NCI-H1048 (cell line): ENCODE measurements at places on chromosomes 11 and 22.
A peak's percentile ranks its signal among the peaks of the same experiment; 100 is the strongest.

GRCh38 chr11:47541070-47541469 lies 11.9 kb downstream of the CELF1 start:
- DNase-seq: no peak

DNA sequence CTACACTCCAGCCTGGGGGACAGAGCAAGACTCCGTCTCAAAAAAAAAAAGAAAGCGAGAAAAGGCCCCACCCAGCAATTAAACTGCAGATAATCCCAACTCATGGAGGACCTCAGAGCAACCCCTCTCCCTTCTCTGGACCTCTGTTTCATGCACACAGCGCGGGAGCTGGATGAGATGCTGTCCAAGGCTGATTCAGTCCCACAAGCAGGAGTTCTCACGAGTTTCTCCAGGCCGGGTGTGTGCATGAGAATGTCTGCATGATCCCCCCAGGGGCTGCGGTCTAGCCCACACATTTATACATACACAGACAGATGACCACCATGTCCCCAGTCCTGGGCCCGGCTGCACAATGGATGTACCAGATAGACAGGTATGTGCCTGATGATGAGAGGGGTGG lies 19.4 kb downstream of the ELFN2 start:
- no peak for DNase-seq

- no peak for DNase-seq
Observed at GRCh38 chr11:32326522-32326921, 108.8 kb downstream of the WT1 start.

GRCh38 chr11:118304568-118305248 lies at the start of gene CD3E:
TSS of gene CD3E (plus strand) at chr11:118304730. CDS start at chr11:118304953, 223 bp downstream.
- DNase-seq: no peak

DNA sequence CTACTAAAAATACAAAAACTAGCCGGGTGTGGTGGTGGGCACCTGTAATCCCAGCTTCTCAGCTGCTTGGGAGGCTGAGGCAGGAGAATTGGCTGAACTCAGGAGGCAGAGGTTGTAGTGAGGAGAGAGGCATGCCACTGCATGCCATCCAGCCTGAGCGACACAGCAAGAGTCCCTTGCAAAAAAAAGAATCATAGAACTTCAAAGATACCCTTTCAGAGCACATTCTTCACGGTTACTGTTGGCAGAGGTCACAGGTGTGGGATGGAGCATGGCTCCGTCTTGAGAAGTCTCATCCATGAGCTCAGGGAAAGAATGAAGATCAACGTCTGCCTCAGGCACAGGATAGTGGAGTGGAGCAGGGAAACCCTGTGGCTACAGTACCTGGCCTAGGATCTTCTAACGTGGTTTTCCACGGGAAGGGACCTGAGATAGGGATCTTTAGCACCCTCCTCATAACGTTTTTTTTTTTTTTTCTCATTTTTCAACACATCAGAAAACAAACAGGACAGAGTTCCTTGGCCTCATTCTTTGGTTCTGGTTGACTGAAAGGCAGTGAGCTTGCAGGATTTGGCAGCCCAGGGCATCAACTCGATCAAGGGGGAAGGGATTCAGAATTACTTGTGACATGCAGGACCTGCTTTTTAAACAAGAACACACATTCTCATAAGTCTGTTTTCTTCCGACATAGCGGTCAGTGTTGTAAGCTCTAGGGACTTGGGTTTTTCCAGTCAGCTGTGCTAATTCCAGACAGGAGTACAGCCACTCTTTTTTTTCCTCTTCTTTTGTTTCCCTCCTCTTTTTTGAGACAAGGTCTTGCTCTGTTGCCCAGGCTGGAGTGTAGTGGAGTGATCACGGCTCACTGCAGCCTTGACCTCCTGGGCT lies 22.8 kb downstream of the F2 start:
- DNase-seq: no peak

GRCh38 chr22:50730013-50730891 lies 7.8 kb upstream of the ACR start:
- DNase-seq: no peak

- DNase-seq: no peak
Observed at GRCh38 chr22:50635591-50635990, 7.6 kb upstream of the ARSA start.

GRCh38 chr11:119337581-119338317 lies 2.9 kb downstream of the C1QTNF5 start:
- DNase-seq: no peak

DNA sequence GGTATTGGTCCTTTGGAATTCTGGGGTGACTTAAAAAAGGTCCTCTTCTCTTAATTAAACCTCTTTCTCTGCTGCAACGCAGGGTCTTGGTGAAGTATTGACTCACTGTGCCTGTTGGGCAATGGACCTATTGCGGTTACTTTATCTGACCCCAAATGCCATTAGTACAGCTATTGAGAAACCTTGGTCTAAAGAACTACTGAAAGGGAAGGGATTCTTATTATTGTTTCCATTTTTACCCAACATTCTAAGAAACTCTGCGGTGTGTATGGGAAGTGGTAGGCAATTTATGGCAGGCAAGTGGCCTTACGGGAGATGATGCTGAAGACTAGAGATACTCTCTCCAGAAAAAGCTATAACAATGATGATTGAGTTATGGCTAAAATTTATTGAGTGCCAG lies 12.5 kb downstream of the SLC6A5 start:
- DNase-seq: no peak

DNA sequence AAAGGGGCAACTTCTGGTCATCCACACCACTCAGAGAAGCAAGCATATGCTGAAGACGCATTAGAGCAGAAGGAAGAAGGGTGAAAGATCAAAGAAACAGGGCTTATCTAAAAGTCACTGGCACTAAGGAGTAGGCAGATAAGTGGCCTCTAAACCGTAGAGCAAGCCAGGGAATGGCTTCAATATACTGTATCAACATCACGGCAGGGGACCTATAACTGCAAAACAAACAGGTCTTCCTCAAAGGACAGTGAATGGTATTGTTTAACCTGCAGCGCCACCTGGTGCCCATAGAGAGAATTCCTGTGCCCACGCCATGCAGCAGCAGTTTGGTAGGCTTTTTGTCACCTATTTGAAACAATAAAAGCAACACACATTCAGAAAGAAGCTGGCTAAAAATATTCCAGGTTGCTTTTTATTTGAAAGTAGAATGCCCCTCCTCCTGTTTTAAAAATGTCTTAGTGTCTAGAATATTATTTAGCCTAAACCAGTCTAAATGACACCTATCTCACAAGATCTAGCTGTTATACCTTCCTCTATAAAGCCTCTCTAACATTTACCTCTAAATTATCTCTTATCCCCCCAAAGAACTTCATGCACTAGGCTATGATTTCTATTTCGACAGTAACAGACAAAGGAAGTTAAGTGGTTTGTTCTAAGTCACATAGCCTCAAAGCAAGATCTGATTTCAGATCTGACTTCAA lies 21.8 kb downstream of the SNX19 start:
- no peak for DNase-seq

DNA sequence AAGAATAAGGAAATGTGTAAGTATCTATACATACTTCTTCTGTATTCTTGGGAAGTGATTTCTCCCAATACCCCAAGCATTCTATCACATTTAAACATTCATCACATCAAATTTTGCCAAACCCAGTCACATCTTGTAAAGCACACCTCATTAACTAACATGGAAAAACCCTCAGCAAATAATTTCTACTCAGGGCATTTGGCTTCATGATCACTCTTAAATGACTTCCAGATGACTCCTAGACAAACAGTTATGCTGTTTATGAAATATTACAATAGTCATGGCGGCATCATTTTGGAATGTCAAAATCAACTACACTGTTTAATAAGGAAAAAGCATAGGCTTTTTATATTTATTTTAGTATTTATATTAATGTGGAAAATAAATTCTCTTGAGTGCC lies 47.3 kb upstream of the CCDC34 start:
- no peak for DNase-seq

GRCh38 chr11:122820158-122820557 lies 18.1 kb upstream of the CRTAM start:
- DNase-seq: no peak

GRCh38 chr11:123692961-123693360 lies 38.5 kb upstream of the SCN3B start:
- DNase-seq: no peak

DNA sequence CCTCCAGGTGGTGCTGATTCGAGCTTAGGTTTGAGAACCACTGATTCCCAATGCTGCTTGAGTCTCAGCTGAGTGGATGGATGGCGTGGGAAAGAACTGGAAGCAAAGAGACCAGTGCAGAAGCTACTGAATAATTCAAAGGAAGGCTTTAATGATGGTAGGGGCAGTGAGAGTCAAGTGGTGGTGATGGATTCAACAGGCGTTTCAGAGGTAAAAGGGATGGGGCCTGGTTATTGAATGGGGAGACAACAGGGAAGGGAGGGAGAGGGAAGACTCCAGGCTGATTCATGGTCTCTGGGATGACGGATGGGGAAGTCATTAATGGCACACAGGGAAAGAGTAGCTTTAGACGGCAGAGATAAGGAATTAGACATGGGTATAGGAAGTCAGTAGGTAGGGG lies 104.3 kb upstream of the TBCEL start:
- no peak for DNase-seq

- DNase-seq: no peak
Observed at GRCh38 chr11:15933886-15934625, 422.3 kb downstream of the SOX6 start.

GRCh38 chr11:17988465-17988864 lies 24.4 kb downstream of the SERGEF start:
- DNase-seq: no peak

DNA sequence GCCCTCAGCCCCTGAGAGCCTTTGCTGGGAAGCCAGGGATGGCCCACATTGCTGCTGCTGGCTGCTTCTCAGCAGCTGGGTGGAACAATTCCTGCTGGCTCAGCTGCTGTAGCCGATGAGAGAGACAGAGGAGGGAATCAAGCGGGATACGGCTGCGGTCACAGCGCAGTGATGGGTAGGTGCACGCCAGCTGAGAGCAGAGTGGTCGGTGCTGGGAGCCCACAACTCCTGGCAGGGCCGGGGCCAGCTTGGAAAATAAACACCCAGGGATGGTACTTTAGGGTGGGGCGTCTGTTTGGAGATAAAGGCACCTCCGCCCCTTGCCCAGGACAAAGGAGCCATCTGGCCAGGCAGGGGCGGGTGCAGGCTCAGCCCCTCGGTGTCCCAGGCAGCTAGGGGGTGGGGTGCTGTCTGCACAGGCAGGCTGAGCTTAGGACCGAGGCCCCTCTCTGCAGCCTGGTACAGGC lies 480.5 kb downstream of the MIAT start:
- no peak for DNase-seq

- no peak for DNase-seq
Observed at GRCh38 chr22:29727131-29727523, 7.3 kb downstream of the CABP7 start.

DNA sequence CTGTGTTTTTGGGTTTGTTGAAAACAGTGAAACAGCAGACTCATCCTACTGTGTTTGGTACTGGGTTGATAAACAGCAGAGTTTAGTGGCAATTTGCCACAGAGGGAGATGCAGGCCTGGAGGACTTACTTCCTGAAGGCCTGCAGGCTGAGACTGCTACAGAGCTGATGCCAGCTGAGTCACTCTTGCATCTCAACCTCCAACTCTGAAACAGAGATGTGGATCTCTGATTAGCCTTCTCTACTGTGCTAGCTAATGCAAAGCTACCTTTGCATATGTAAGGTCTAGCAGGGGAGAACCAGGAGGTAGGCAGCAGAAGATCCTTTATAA lies 14.3 kb downstream of the ATP5MG start:
- no peak for DNase-seq

- DNase-seq: no peak
Observed at GRCh38 chr11:124538019-124538418, 5.4 kb downstream of the OR8B12 start.

DNA sequence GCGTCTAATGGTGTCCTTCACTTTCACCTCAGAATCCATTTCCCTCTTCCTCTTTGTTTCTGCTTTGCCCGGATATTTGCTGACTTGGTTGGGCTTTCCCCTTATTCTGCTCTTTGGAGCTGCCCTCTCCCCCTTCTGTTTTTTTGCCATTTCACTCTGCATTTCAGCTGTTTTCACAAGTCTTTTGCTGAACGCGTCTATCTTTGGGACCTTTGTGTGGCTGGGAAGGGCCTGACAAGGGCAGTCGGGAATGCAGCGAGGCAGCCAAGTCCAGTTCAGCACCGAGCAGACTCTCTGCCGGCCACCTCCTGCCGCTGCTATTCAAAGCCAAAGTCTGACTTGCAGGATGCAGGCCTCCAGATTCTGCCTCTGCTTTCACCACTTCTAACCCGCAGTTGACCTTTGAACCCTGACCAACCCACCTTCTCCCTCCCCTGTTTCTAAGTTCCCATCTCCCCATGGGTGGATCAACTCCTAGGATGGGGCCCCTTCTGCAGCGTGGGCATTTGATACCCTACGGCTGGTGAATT lies 38.2 kb downstream of the FEZ1 start:
- no peak for DNase-seq

GRCh38 chr11:134253188-134253993 lies at the start of the genes ACAD8 and THYN1:
TSS of gene ACAD8 (plus strand) at chr11:134253568. CDS start at chr11:134253601, 33 bp downstream.
TSS of gene THYN1 (minus strand) at chr11:134253352. CDS start at chr11:134252882, 470 bp downstream.
- peak; percentile 94 for DNase-seq

- no peak for DNase-seq
Observed at GRCh38 chr22:47036936-47037485, 274.6 kb downstream of the TBC1D22A start.

GRCh38 chr11:65126624-65127274 lies 4.6 kb downstream of the MRPL49 start:
- DNase-seq: no peak

GRCh38 chr11:57203359-57203758 lies 21.6 kb downstream of the LRRC55 start:
- no peak for DNase-seq

- no peak for DNase-seq
Observed at GRCh38 chr11:1949922-1950321, 2.8 kb downstream of the MRPL23 start.

- DNase-seq: no peak
Observed at GRCh38 chr11:62665599-62666258, 617 bp downstream of the CSKMT start.

GRCh38 chr11:36509201-36509639 lies 852 bp downstream of the TRAF6 start:
- no peak for DNase-seq

DNA sequence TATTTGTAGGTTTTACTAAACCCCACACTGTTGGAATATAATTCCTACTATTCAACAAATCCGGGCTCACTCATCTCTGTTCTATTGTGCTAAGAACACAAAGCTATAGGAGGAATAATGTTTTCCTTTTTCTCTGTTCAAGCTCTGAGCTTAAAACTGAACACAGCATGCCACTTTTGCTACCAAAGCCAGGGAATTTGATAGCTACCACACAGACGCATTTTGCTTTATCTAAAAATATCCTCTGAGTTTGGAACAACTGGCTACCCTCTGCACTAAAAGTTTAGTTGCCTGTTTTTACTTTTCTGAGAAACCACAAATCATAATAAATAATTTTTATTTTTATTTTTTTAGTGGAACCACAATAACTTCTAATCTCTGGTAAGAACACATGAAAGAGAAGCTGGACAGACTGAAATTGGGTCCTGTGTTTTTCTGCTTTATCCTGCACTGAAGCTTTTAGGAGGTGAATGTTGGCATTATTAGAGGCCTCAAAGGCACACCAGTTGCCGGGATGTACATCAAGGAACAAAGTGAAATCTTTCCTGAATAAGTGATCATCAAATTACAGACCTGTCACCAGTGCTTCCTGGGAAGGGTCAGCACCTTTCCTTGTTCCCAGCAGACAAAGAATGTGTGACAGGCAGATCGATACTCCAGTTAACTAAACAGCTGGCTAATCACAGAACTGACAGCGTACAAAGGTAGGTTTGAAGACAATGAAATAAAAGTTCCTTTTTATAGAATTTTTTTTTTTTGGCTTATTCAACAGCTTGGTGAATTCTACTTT lies 523.2 kb upstream of the TENM4 start:
- no peak for DNase-seq
